Caki2 (cell line): ENCODE measurements at places on chromosomes 2 and 18. TPM values are rescaled to one million over a fixed set of nuclear protein-coding genes. Genes with fewer than 3 reads are reported as not detected.

IL1R1 gene
- total RNA-seq: 1.5 TPM in 1 of 2 replicates, not detected in the other

FER1L5 gene
- not detected in 2 replicates for total RNA-seq

EXOC6B gene
- total RNA-seq: 18.5 and 19.6 TPM in 2 replicates

EPB41L5 gene
- 4.8 and 16.5 TPM in 2 replicates for total RNA-seq

SCN3A gene
- total RNA-seq: 0.14 and 0.24 TPM in 2 replicates

GNLY gene
- total RNA-seq: not detected in 2 replicates

SULT1C3 gene
- total RNA-seq: not detected in 2 replicates

SIX3 gene
- total RNA-seq: not detected in 2 replicates

IL1RL1 gene
- total RNA-seq: not detected in 2 replicates

DNA sequence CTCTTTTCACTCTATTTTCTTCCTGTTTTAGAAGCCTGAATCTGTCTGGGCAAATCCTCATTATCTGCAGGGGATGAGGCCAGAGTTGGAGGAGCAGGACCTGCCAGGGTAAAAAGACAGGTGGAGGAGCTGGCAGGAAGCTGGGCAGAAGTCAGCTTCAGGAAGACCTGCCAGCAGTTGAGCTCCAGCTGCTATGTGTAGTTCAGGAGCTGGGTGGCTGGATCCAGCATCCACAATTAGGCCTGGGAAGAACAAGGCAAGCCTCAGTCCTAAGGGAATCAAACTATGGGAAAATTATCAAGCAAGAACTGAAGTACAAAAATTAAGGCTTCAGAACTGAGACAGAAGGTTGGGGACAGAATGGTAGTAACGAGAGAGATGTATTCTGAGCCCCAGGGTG, 174.0 kb downstream of the MREG start:
- no peak for DNase-seq

- DNase-seq: peak; percentile 5
Observed at GRCh38 chr2:21916934-21917522, 793.3 kb downstream of the TDRD15 start.

GRCh38 chr2:240604291-240604938, 17.9 kb downstream of the CAPN10 start:
- peak; percentile 52 for DNase-seq

DNA sequence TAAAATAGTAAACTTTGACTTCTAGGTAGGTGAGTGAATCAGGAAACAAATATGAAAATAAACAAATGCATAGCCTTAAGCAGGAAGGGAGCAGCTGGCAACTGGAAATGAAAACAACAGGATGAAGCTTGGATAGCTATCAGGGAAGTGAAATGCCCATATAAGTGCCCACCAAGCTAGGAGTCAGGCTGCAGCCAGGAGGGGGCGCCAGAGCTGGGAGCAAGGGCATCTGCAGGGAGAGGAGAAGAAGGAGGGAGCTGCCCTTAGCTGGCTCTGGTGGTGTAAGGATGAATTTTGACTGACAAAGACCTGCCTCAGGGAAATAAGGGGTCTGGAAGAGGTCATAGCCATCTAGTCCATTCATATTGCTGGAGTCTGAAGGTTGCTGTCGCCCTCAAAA, 298.3 kb downstream of the TDRD15 start:
- DNase-seq: peak; percentile 8

DNA sequence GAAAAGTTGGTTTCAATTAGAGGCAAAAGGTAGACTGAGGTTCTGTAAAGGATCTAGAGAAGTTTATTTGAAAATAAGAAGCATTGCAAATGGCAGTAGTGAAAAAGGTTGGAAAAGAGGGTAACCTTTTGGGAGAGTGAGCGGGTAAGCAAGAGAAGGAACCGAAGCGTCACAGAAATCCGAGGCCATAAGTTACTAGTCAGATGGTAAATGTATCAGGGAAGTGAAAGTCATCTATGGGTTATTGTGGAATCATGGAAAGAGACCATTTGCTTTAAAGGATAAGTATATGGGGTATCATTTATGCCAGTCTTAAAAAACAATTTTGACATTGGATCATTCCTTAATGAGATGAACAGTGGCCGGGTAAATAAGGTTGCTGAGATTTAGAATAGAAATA, 30.5 kb downstream of the EML4 start:
- no peak for DNase-seq

DNA sequence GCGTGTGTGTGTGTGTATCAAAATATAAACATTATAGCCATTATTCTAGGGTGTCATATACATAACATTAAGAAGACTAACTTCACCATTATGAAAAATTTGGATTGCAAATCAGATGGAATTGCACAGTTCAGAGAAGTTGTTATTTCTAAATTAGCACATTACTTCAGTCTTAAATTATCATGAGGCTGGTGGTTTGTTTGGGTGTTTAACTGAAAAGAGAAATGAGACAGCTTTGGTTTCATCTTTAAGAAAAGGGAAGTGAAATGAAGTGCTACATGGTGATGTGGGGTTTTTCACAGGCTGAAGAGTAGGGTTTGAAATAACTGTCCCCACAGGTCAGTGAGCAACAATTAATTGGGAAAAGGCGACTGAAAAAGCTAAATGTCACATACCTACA, 161.2 kb upstream of the XIRP2 start:
- DNase-seq: no peak

DNA sequence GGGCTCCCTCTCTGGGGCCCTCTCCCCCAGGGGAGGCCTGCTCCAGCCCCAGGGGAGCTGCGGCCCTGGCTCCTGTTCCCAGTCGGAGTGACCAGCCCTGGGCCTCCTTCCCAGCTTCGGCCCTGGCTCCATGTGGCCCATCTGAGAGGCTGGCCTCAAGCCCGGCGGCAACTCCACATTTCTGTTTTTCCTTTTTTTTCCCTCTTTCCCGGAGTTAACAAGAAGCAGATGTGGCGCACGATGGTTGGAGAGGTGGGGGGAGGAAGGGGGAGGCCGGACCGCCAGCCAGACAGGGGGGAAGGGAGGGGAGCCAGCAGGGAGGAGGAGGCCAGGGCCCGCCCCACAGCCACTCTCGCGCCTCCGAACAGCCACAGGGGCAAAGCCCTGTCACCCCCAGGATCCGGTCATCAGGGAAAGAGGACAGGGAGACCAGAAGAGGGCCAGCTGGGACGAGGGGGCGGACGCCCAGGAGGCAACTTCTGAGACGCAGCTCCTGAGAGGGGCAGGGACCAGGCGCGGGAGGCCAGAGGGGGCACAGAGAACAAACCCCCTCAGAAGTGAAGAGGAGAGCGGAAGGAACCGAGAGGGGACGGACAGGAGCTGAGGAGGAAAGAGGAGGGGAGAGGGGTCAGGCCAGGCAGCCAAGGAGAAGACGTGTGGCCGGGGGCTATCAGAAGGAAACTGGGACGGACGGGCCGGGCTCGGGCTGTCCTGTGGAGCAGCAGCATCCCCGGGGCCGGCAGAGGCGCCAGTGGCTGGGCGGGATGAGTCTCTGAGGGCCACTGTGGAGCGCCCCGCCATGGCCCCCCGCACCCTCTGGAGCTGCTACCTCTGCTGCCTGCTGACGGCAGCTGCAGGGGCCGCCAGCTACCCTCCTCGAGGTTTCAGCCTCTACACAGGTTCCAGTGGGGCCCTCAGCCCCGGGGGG, at the start of gene EMILIN1:
TSS of gene EMILIN1 (plus strand) at position 349 of the 928 bp plus-strand sequence. CDS start at position 800, 451 bp downstream.
- no peak for DNase-seq

GRCh38 chr18:73717570-73717969, 430.1 kb downstream of the FBXO15 start:
- peak; percentile 2 for DNase-seq
